SW 1271 (cell line): ENCODE measurements at places on chromosomes 2 and 18.

DNA sequence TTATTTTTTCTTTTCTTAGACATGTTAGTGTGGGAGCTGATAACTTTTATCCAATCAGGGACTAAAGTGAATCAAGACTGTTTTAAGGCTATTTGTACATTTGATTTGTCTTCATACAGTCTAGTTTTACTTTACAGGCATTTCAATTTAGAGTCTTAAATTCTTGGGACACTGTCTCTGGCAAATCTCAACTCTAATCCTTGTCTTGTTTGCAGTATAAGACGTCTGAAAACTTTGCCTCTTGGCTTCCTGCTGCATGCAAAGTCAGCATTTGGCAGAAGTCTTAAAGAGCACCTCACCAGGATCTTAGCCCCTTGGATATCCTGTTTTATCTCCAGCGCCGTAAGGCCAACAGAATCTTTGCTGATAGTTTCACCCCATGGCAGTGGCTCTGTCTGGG is 30.3 kb downstream of the SPOPL start:
- DNase-seq, result no peak

GRCh38 chr2:220552790-220553535 is 925.5 kb downstream of the SLC4A3 start:
- DNase-seq, result no peak

DNA sequence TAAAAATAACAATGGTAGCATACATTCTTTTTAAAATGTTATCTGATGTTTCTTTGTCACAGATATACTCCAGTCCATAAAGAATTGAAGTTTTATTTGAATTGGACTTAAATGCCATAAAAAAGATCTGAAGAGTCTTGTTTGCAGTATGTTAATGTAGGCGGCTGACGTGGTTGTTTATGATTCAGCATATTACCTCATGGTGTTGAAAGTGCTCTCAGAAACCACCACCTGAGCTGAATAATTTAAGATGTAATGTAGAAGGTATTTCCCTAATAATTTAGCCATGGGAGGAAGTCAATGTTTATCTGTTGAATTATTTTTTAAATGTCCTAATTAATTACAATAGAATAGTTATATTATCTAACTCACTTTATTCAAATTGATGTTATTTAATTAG is 58.6 kb upstream of the CHN1 start:
- no peak for DNase-seq

GRCh38 chr2:227460070-227460485 is 11.9 kb upstream of the AGFG1 start:
- no peak for DNase-seq

DNA sequence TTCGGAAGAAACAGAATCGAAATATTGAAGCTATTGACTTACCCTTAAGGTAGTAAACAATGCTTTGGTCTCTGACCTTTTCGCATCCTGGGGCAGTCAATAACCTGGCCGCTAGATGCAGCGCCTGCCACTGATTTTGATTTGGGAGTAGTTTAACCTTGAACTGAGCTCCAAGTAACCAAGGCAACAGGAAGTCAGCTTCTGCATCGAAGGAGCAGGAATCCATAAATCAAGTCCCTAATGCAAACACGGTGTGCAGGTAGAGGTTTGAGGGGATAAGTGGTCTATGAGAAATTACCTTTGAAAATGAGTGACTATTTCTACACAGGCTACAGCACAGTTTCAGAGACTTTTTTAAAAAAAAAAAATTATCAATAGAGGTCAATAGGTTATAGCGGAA is 353.5 kb downstream of the SETBP1 start:
- DNase-seq, result no peak

DNA sequence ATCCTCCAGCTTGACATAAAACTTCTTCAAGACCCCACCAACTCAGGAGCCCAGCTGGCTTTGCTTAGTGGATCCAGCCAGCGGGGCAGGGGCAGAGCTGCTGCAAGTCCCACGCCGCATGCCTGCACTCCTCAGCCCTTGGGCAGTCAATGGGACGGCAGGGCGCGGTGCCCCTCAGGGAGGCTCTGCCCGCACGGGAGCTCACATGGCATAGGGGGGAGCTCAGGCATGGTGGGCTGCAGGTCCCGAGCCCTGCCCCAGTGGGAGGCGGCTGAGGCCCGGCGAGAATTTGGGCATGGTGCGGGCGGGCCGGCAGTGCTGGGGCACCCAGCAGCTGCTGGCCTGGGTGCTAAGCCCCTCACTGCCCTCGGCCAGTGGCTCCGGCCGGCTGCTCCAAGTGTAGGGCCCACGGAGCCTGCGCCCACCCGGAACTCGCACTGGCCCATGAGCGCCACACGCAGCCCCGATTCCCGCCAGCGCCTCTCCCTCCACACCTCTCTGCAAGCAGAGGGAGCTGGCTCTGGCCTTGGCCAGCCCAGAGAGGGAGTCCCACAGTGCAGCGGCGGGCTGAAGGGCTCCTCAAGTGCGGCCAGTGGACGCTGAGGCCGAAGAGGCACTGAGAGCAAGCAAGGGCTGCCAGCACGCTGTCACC is 27.2 kb downstream of the IDH1 start:
- DNase-seq, result no peak

- no peak for DNase-seq
These were observed 364.5 kb upstream of the LINC00305 start for GRCh38 chr18:64513401-64513800.
